Cerebellar nuclear complex (tissue), 1 donor: ENCODE measurements at places on chromosomes 7 and 10.
A peak's percentile ranks its signal among the peaks of the same experiment; 100 is the strongest.

DNA sequence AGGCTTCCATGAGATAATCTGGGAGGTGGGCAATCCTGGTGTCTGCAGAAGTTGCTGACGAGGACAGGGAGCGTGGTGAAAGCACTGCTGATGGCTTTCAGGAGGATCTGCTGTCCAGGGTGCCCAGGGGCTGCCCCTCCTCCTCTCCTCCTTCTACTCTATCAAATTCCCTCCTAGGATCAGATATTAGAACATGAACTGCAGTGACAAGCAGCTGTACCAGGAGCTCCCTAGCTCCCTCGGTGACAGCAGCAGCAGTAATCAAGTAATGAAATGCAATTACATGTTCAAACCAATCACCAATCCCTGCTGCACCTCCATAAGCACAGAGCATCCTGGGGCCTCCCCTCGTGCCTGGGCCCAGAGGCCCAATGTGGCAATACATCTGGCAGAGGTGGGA is 46.9 kb downstream of the GRID1 start:
- DNase-seq = no peak

DNA sequence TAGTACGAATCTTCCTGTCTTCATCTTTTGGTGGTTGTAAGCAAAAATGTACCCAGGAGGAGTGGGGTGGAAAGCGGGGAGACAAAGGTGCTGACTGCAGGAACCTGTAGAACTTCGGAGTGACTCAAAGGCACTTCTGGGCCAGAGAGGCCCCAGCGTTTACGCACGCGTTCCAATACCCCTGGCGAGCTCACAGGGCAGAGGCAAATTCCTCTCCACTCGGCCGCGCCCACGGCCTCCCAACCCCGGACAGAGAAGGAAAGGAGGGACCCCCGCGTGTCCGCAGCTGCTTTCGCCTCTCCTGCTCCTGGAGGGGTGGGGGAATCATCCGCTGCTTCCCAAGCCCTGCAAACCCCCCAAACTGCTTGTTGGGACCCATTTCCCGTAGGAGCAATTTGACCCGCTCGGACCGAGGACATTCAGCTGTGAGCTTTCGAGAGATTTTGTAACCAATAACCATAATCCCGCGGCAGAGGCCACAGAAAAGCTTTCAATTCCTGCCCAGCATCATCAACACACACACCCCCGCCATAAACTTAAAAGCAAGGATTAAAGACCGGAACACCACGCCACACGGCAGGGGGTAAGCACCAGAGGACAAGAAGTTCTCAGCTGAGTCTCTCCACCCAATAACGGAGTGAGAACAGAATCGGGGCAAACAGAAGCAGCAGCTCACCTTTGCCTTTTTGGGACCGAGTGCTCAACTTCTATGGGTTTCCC is 2.3 kb downstream of the IGF2BP3 start:
- no peak for DNase-seq

DNA sequence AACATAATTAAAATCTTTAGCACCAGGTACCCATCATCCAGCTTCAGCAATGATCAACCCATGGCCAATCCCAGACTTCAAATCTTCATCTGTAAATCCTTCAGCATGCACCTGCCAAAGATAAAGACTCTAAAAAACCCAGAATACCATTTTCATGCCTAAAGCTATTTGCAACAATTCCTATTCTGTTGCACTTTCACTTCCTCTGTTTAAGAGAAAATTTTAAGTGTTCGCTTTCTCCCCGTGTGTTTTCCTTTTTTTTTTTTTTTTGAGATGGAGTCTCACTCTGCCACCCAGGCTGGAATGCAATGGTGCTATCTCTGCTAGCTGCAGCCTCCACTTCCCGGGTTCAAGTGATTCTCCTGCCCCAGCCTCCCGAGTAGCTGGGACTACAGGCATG is 31.8 kb upstream of the HTR5A start:
- no peak for DNase-seq

DNA sequence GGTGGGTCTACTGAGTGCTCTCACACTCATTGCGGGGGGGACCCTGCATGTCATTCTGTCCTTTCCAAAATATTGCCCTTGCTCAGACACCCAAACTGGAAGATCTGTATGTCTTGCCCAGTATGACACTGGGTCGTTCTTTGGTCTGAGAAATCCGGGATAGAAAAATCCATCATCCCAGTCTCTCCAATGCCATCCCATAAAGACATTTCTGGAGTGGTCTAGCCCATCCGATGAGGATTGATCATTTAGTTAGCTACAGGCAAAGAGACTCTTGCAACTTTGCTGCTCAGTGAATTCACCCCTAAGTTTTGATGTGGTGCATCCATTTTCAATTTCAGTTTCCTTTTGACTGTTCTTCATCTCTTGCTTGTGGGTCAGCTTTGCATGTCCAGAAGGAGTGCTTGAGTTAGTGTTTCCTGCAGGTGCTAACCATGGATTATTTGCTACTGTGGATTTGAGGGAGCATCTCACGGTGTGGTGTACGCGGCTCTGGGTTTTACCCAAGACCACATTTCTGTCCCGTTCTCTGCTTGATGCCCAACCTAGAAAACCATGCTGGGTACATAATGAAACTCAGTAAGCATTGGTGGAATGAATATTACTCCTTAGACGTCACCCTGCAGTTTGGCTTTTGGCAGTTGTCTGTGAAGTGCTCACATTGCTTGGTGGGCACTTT is 247.0 kb upstream of the MKI67 start:
- no peak for DNase-seq

DNA sequence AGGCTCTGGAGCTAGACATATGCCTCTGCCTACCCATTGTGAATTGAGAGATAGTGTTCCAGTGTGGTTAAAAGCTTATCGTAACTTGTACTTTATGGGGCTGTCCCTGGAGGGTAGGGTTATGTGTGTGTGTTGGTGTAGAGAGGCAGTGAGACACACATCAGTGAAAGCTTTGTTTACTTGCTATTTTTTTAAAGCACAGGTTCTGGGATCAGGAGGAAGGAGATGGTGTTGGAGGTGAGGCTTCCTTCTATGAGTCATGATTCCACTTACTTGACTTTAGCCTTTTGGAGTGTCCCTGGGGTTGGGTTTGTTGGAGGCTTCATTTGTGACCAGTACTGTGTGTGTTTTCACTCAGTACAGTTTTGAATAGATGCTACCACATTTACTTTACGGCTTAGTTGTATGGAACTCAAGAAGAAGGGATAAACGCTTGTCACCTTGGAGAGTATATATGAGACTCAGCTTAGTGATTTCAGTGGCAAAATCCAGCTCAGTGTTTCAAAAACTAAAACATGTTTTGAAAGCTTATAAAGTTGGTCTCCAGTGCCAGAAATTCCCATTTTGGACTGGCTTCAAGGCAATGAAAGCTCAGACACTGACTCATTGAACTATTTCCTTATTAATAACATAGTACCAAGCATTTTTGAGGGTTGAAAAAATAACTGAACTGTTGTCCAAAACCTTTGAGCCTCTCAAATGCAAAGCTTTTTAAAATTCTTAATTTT is 106.2 kb downstream of the PLXDC2 start:
- no peak for DNase-seq

DNA sequence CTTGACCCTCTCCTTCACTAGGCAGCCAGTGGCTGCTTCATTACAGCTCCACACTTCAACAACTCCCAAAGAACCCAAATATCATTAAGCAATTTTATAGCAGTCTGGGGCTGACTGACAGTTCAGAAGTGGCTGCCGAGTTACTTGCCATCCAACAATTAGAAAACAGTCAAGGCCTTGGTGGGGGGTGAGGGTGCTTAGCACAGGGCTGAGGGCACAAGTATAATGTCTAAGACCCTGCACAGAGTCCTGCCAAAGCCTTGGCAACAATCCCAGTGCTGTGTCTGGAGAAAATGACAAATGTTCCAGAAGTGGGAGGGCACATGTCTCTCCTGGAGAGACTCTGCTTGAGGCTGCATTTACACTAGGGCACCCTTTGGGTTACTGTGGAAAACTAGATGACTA is 71.1 kb downstream of the CXCL12 start:
- DNase-seq = no peak

- DNase-seq = no peak
These were observed 42.6 kb upstream of the LRRC4 start for GRCh38 chr7:128073671-128074310.

- DNase-seq = no peak
These were observed 556.3 kb downstream of the GRM8 start for GRCh38 chr7:126696256-126697038.

GRCh38 chr10:81071087-81071796 is 533.5 kb downstream of the SH2D4B start:
- DNase-seq = no peak

- DNase-seq = no peak
These were observed 114.9 kb upstream of the EEPD1 start for GRCh38 chr7:36038063-36038721.

GRCh38 chr7:88314061-88314491 is 7.4 kb upstream of the STEAP4 start:
- DNase-seq = no peak

DNA sequence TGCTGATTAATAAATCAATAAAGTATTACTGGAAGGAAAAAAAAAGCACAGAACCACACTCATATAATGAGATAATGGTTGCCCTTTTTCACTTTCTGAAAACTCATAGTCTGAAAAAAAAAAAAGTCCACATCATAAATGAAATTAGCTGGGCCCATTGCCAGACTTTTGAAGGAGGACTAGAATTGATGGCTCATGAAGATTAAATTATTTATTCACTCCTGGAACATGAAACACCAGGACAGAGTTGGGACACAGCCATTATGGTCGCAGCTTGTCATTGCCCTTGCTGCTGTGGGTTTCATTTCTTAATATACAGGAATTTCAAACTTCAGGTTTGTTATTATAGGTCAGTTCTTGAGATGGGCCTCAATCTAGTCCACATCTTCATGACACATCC is 91.9 kb downstream of the CNTNAP2 start:
- DNase-seq = no peak

GRCh38 chr7:25259487-25260243 is 31.4 kb upstream of the NPVF start:
- DNase-seq = peak; percentile 71

GRCh38 chr7:136925556-136925955 is 57.1 kb downstream of the CHRM2 start:
- no peak for DNase-seq

DNA sequence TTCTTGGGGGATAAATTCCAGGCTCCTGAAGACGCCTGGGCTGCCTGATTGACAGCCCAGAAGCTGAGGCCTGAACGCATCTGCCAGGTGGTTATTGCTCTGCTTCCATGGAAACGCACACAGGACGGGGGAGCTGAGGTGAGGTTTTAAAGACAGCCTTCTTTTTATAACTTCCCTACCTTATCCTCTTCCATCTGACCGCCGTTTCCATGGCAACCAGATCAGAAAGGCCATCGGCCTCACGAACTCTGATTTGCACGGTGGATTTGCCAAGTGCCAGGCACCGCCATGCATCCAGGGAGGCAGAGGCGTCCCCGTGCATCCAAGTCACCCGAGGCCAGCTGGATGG is 260.9 kb downstream of the ADARB2 start:
- DNase-seq = no peak

- DNase-seq = no peak
These were observed 101.2 kb downstream of the GRB10 start for GRCh38 chr7:50681432-50682045.

GRCh38 chr7:36972140-36972518 is 247.8 kb upstream of the AOAH start:
- DNase-seq = no peak

GRCh38 chr10:75066271-75066670 is 45.2 kb upstream of the SAMD8 start:
- DNase-seq = no peak

GRCh38 chr7:99997545-99998137 is 17.8 kb upstream of the ZKSCAN1 start:
- DNase-seq = peak; percentile 7

DNA sequence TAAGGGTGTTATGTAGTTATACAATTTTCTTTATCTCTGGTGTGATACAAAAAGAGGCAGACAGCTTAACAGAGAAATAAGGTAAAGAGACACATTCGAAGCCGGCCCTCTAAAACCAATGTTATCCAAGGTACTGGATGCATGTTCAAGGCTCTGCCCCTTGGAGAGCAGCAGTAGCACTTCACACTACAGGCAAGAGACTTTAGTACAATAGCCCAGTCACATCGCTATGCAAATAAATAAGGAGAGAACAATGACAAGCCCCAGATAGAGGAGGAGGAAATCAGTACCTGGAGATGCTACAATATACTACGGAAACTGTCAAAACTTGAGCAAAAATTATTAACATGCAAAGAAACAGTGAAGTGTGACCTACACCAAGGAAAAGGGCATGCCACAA is 111.1 kb downstream of the ITGB1 start:
- DNase-seq = no peak

DNA sequence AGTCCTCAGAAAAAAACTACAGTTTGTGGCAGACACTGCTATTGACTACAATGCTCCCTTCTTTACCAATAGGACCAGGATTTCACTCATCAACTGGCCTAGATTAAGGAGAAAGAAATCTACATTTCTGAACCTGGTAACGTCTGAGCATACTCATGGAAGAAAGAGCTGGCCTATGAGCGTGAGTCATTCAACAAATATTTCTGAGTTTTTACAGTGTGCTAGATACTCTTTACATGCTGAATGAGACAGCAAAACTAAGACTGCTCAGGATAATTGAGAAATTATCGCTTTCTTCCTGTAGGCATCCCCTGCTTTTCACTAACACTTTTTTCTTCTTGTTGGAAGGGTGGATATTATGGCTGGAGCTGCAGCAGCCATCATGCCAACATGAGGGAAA is 609.7 kb downstream of the TNS3 start:
- no peak for DNase-seq

GRCh38 chr10:88541116-88541626 is 41.9 kb downstream of the RNLS start:
- DNase-seq = no peak

GRCh38 chr7:29285861-29286260 is 91.3 kb downstream of the CHN2 start:
- no peak for DNase-seq
